ENCODE measurements at places on chromosomes 1 and 21.

DNA sequence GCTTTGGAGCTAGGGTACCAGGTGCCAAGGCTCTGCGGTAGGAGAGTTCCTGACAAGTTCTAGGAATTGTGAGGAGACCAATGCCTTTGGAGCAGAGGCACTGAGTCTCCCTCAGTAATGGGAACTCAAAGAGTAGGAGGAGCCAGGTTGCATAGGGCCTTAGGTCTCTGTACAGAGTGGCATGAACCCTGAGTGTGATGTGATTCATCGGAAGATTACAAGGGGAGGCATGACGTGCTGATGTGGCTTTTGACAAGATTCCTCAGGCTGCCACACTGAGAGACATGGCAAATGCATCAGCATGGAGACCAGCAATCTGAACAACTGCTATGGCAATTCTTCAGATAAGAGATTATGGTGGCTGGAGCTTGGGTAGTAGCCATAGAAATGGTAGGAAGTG lies 94.6 kb upstream of the SLC44A3 start:
- no peak for DNase-seq

DNA sequence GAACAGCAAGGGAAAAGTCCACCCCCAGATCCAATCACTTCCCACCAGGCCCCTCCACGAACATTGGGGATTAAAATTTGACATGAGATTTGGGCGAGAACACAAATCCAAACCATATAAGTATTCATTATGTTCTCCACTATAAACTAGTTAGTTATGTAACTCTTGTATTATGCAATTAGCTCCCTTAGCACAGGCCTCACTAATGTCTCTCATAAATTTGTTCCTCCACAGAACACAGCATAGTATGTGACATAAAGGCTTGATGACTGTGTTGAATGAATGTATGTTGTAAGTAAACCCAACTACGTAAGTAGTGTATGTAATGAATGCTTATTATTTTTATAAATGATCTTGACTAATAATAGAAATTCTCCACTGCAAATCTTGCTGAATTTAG lies 223.3 kb upstream of the ZRANB2 start:
- DNase-seq, result no peak

GRCh38 chr21:35649186-35649585 lies 411.1 kb downstream of the SETD4 start:
- DNase-seq, result no peak

GRCh38 chr21:16250273-16250672 lies 520.5 kb downstream of the USP25 start:
- no peak for DNase-seq

DNA sequence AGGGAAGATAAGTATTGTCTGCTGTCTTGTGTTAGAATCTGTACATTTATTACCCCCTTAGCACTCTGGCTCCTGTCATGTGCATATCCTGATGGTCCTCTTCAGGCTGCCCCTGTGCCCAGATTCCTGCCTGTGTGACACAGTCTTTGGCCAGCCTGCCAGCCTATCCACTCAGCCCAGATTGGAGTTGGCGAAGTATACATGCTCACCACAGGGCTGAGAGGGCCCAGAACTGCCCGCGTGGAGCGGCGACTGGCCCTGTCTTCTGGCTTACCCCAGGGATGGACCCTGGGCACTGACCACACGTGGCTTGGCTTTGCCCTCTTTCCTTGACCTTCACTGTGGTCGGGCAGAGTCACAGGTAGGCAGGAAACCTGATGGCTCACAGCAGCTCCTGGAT lies 11.4 kb downstream of the RNF220 start:
- no peak for DNase-seq

DNA sequence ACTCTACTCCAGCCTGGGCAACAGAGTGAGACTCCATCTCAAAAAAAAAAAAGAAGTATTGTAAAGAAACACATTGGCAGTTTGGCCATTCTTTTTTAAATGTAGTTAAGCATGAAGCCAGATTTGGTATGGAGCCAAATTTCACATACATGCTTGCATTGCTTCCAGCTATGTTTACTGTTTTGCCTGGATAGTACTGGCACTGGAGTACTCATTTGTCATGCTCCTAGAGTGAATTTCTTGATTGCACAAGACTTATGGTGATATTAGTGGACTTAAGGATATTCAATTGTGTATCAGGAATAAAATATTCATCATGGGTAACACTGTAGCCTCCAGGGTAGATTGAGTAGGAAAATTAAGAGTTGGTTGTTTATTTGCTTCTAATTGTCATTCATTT lies 24.5 kb upstream of the SLC9A1 start:
- no peak for DNase-seq

GRCh38 chr1:150352866-150353265 lies 11.1 kb upstream of the RPRD2 start:
- no peak for DNase-seq

DNA sequence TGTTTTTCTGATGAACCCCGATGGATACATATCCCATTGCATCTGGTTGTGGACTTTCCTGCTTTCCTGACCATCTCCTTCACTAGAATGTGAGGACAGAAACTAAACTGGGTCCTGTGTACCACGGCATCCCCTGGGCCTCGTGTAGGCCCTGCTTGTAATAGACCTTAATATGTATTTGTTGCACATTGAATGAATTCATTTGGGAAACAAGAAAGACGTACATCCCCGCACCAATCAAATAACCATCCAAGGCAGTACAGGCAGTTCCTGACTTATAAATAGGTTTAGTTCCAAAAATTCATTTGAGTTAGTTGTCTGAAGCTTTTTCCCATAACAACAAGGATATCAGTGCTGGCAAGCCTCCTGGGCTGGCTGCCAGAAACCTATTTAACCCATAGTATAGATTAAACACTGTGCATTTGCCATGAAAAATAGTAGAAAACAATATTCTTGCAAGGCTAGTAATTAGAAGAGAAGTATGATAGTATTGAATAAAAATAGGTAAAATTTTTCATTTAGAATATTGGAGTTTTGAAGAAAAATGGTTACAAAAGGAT lies 81.8 kb upstream of the CD34 start:
- DNase-seq, result no peak

DNA sequence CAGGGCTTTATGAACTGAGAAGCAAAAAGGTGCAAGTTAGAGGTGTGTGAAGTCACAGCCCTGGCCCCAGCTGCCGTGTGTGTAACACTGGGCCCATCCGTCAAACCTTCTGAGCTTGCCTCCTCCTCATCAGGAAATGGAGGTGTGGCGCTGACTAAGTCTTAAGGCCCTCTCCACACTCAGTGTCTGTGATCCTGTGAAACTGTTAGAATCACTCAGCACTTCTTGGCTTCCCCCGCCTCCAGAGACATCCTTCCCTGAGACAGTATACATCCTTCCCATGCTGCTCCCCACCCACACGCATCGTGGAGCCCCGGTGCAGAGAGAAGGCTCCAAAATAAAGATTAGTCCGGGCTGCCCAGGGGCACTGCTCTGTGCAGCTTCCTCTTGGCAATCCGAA lies 33.3 kb downstream of the LRP8 start:
- no peak for DNase-seq

DNA sequence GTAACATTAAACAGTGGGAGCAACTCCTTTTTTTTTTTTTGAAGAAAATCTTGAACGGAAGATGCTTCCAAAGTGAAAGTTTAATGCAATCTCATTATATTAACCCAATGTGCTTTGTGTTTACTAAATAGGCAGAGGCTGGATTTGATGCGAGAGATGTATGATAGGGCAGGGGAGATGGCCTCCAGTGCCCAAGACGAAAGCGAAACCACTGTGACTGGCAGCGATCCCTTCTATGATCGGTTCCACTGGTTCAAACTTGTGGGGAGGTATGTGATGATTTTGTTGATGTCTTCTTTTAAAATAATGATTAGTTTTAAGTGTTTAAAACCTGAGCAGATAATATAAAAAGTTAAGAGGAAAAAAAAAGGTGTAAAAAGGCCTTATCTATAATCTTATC lies 74.2 kb upstream of the PGD start:
- no peak for DNase-seq

GRCh38 chr1:183411091-183411490 lies 7.1 kb downstream of the NMNAT2 start:
- DNase-seq, result no peak

DNA sequence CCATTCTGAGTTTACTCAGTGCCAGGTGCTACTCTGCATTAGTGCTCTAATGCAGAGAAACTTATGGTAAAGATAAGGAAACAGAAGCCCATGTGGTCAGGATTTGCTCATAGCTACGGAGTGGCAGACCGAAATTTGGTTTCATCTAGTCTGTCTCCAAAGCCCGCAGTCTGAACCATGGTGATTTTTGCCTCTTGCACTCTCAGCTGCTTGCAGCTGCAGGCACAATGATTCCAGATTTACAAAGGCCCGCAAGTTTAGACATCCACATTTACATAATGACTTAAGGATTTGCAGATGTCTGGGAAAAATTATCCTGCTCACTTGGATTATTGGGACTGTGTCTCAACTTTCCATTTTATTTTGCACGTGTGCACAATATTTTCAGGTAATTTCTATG lies 161.3 kb upstream of the KCNJ6 start:
- DNase-seq, result no peak

- no peak for DNase-seq
Measured at GRCh38 chr1:72547412-72547811, 265.1 kb upstream of the NEGR1 start.

DNA sequence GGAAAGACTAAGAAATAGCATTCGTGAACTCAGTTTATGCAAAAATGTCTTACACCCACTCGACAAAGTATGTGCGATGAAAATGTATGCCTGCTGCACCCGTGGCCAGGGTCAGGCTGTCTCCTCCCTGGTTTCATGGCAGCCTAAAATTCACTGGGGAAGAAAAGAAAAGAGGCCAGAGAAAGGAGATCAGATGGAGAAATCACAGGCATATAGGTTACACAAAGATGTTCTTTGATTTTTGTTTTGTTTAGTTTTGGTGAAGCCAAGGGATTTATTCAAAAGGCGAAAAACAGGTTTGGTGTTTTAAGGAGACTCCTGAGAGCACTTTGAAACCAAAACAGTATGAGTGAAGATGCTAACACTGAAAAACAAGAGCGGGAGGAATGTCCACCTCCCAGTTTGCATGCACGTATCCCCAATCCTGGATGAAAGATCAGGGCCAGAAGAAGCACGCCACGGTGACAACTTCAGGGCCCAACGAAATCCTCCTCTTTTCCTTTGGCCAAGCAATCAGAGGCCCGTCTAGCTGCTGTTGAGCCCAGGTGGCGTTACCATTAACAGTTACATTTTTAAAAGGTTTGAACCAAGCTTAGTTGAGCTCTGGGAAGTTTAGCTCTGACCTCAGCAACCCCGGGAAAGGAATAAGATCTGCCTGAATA lies 992 bp upstream of the SSX2IP start:
- DNase-seq, result no peak

DNA sequence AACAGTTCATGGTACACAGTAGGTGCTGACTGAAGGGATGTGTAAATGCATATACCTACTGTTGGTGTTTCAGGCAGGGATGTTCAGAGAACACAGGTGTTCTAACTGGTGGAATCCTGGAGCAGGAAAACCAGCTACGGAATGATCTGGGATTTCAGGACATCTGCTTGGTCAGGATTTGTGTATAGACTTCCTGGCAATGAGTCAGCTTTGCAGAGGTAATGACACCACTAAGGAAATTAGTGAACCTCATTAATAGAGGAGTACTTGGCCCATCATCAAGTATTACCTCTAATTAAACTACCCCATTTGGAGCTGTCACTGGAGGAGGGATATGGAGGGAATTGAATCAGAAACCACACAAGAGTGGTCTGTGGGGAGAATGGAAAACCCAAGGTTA lies 7.3 kb downstream of the MRPL37 start:
- DNase-seq, result no peak

- no peak for DNase-seq
Measured at GRCh38 chr1:106879538-106879937, 176.9 kb upstream of the PRMT6 start.

GRCh38 chr1:47805018-47805417 lies 192.2 kb downstream of the TRABD2B start:
- DNase-seq, result no peak

DNA sequence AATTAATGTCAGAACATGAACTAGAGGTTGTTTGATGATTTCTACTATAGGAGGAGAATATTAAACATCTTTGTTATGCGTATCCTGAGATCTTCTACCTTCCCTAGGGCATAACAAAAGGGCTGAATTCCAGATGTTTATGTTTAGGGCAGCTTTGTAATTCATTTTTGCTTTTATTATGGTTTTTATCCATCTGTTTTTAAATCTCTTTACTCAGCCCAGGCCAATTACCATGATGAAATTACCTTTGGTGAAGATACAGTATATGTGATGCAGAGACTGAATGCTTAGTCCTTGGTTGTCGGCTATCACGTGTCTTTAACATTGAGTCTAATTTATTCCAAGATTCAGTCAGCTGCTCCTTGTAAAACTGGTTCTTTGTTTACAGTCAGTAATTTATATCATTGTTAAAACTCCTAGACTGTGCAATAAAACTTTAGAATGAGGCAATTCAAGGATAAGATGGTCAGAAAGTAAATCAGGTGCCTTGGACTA lies 176.9 kb downstream of the CTH start:
- DNase-seq, result no peak

- no peak for DNase-seq
Measured at GRCh38 chr1:153872331-153872730, 50.4 kb downstream of the GATAD2B start.

GRCh38 chr21:24890021-24890420 lies 717.3 kb downstream of the MRPL39 start:
- no peak for DNase-seq

- DNase-seq, result no peak
Measured at GRCh38 chr1:77342745-77343144, 60.9 kb downstream of the AK5 start.

All from stimulated activated CD8-positive, alpha-beta memory T cell treated with anti-CD3 and anti-CD28 coated beads, Interleukin-15, amount 100 ng/mL, for 24 hours (primary cell).